ENCODE measurements at places on chromosomes 4 and X. TPM values are rescaled to one million over a fixed set of nuclear protein-coding genes. Genes with fewer than 3 reads are reported as not detected.

The GRK4 gene
- total RNA-seq, result 33.1 TPM

The UCP1 gene
- not detected for total RNA-seq

- DNase-seq, result no peak
These were observed 1508.3 kb downstream of the RAPGEF2 start for GRCh38 chr4:160611181-160611580.

DNA sequence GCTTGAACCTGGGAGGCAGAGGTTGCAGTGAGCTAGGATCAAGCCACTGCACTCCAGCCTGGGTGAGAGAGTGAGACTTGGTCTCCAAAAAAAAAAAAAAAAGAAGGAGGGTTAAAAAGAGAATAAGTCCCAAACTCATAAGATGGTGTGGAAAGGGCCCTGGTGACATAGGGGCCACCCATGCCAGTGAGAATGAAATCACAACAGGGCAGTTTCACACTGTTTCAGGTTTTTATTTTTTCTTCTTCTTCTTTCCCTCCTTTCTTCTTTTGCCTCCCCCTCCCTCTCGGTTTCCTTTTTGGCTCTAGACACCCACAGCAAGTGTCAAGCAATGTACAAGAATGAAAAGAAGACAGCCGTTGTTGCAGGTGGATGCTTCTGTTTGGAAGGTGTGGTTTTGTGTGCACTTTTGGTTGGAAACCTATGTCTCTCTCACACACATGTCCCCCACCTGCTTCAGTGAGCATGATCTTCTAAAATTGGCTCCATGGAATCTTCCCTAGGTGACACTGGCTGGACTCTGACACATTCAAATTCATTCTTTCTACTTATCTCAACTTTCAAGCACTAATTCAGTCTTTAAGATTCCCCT is 14.4 kb upstream of the TLR8 start:
- no peak for DNase-seq

- DNase-seq, result no peak
These were observed 13.9 kb downstream of the CASP3 start for GRCh38 chr4:184635381-184635780.

DNA sequence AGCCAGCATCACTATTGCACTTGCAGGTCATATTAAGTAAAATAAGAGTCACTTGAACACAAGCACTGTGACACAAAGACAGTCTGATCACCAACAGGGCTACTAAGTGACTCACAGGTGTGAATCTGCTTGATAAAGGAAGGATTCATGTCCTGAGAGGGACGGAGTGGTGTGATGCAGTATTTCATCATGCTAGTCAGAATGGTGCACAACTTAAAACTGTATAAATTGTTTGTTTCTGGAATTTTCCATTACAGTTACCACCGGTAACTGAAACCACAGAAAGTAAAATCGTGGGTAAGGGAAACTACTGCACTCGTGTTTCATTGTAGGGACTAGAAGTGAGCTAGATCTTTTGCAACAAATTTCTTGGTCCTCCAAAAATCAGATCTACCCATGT is 109.7 kb downstream of the ELOVL6 start:
- DNase-seq, result no peak

- no peak for DNase-seq
These were observed 83.3 kb downstream of the VEGFC start for GRCh38 chr4:176709417-176709816.
